HFFc6 (cell line): ENCODE measurements at places on chromosomes 2 and 18. TPM values are rescaled to one million over a fixed set of nuclear protein-coding genes. Genes with fewer than 3 reads are reported as not detected.

Gene FSHR
- total RNA-seq = not detected in 3 replicates

Gene FKBP7
- total RNA-seq = 44.0 to 51.9 TPM (median 46.1 TPM) in 3 replicates

Gene RESP18
- total RNA-seq = not detected in 3 replicates

Gene TMEM198
- 2.4 to 3.4 TPM (median 2.7 TPM) in 3 replicates for total RNA-seq

Gene UGT1A1
- not detected in 2 replicates for total RNA-seq

Gene DUSP19
- total RNA-seq = 2.1 to 2.6 TPM (median 2.4 TPM) in 3 replicates

Gene NEURL3
- total RNA-seq = not detected in 3 replicates
